ENCODE measurements at places on chromosomes 13 and 19.

GRCh38 chr19:21022996-21023395, 2.5 kb downstream of the ZNF430 start:
- H3K27ac ChIP-seq: no peak overlapping the region
- DNase-seq: no peak
- no peaks in the 10 kb centered on the region for H3K36me3 ChIP-seq
- no peak overlapping the region for H3K4me3 ChIP-seq
- H3K27me3 ChIP-seq: no peaks in the 10 kb centered on the region
- H3K4me1 ChIP-seq: peaks cover 11% of the 10 kb centered on the region

DNA sequence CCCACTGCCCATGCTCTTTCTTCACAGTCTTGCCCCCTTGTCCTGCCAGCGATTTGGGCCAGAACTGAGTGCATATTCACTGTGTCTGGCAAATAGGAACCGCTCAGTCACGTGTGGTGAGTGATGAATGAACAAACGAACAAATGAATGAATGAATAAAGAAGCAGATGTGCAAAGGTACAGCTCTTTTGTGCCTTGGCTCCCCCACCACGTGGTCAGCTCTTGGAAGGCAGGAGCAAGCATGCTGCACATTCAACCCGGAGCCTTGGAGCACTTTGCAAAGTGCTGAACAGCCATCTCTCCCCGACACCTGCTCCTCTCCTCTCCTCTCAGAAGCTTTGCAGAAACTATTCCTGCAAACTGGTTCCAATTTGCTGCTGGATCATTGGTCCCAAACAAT, 52.4 kb downstream of the LATS2 start:
- DNase-seq: no peak
- no peaks in the 10 kb centered on the region for H3K36me3 ChIP-seq
- H3K4me1 ChIP-seq: no peaks in the 10 kb centered on the region
- H3K4me3 ChIP-seq: no peak overlapping the region
- no peak overlapping the region for H3K27ac ChIP-seq

DNA sequence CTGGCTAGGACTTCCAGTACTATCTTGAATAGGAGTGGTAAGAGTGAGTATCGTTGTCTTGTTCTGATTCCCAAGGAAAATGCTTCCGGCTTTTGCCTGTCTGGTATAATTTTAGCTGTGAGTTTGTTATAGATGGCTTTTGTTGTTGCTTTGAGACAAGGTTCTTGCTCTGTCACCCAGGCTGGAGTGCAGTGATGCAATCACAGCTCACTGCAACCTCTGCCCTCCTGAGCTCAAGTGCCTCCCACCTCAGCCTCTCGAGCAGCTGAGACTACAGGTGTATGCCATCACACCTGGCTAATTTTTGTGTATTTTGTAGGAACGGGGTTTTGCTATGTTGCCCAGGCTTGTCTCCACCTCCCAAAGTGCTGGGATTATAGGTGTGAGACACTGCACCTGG, 6.1 kb upstream of the ZNF543 start:
- no peaks in the 10 kb centered on the region for H3K4me1 ChIP-seq
- H3K27ac ChIP-seq: no peak overlapping the region
- no peak for DNase-seq
- H3K36me3 ChIP-seq: no peaks in the 10 kb centered on the region
- peaks cover 19% of the 10 kb centered on the region for H3K27me3 ChIP-seq

GRCh38 chr19:20334760-20335159, 167.7 kb downstream of the ZNF486 start:
- no peaks in the 10 kb centered on the region for H3K4me1 ChIP-seq
- H3K4me3 ChIP-seq: no peak overlapping the region
- H3K36me3 ChIP-seq: no peaks in the 10 kb centered on the region
- no peak overlapping the region for H3K27ac ChIP-seq
- DNase-seq: no peak
- no peaks in the 10 kb centered on the region for H3K27me3 ChIP-seq

DNA sequence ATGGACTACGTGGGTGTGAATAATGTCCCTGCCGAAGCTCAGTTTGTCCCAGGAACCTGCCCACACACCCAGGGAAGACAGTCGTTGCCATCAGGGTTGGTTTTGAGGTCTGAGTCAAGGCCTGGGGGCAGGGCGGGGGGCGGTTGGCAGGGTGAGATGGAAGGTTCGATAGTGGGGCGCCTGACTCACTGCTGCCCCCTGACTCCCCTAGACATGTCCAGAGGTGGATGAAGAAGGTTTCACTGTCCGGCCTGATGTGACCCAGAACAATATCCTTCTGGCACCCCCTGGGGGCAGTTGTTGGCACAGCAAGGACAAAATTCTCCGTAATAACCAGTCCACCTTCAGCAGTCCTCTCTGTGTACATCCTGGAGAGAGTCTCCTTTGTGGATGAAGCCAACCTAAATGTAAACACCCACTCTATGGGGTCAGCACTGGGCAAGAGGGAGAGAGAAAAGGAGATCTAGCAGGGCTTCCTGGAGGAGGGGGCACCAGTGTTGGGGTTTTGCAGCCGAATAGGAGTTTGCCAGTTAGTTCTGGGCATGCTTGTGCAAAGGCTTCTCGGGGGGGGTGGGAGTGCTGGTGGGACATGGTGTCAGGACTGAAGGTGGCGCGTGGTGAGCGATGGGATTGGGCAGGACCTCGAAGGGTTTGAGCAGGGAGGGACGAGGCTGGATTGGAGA, 19.6 kb upstream of the B3GNT3 start:
- H3K27me3 ChIP-seq: no peaks in the 10 kb centered on the region
- no peak for DNase-seq
- peaks cover 10% of the 10 kb centered on the region for H3K4me1 ChIP-seq
- H3K36me3 ChIP-seq: peaks cover 49% of the 10 kb centered on the region

- H3K4me1 ChIP-seq: no peaks in the 10 kb centered on the region
- no peak for DNase-seq
- H3K36me3 ChIP-seq: no peaks in the 10 kb centered on the region
- no peak overlapping the region for H3K27ac ChIP-seq
- no peak overlapping the region for H3K4me3 ChIP-seq
Observed at GRCh38 chr13:88919970-88920628, 1248.9 kb downstream of the SLITRK5 start.

- H3K36me3 ChIP-seq: no peaks in the 10 kb centered on the region
- no peaks in the 10 kb centered on the region for H3K4me1 ChIP-seq
- H3K27me3 ChIP-seq: peaks cover 3% of the 10 kb centered on the region
- no peak overlapping the region for H3K4me3 ChIP-seq
- H3K27ac ChIP-seq: no peak overlapping the region
Observed at GRCh38 chr13:100842136-100842535, 167.5 kb upstream of the TMTC4 start.

GRCh38 chr13:46232281-46232680, 20.6 kb downstream of the LRRC63 start:
- DNase-seq: no peak
- H3K36me3 ChIP-seq: no peaks in the 10 kb centered on the region
- H3K27me3 ChIP-seq: no peaks in the 10 kb centered on the region

GRCh38 chr19:49988433-49988832, 27.5 kb upstream of the SIGLEC11 start:
- no peak overlapping the region for H3K27ac ChIP-seq
- H3K27me3 ChIP-seq: no peaks in the 10 kb centered on the region
- no peak for DNase-seq

GRCh38 chr13:105282406-105283285, 1252.8 kb downstream of the EFNB2 start:
- no peak overlapping the region for H3K4me3 ChIP-seq
- H3K36me3 ChIP-seq: no peaks in the 10 kb centered on the region
- no peaks in the 10 kb centered on the region for H3K4me1 ChIP-seq
- no peaks in the 10 kb centered on the region for H3K27me3 ChIP-seq
- no peak overlapping the region for H3K27ac ChIP-seq

GRCh38 chr13:114009590-114010400, 35.9 kb upstream of the C13orf46 start:
- H3K4me1 ChIP-seq: no peaks in the 10 kb centered on the region
- peaks cover 1% of the 10 kb centered on the region for H3K27me3 ChIP-seq
- H3K4me3 ChIP-seq: no peak overlapping the region
- H3K36me3 ChIP-seq: peaks cover 20% of the 10 kb centered on the region

- no peak for DNase-seq
- no peak overlapping the region for H3K4me3 ChIP-seq
- no peak overlapping the region for H3K27ac ChIP-seq
Observed at GRCh38 chr13:25136880-25137787, 35.0 kb downstream of the AMER2 start.

- H3K4me1 ChIP-seq: no peaks in the 10 kb centered on the region
- H3K4me3 ChIP-seq: no peak overlapping the region
- no peak for DNase-seq
- no peaks in the 10 kb centered on the region for H3K27me3 ChIP-seq
Observed at GRCh38 chr13:113144255-113144629, 14.2 kb upstream of the PROZ start.

DNA sequence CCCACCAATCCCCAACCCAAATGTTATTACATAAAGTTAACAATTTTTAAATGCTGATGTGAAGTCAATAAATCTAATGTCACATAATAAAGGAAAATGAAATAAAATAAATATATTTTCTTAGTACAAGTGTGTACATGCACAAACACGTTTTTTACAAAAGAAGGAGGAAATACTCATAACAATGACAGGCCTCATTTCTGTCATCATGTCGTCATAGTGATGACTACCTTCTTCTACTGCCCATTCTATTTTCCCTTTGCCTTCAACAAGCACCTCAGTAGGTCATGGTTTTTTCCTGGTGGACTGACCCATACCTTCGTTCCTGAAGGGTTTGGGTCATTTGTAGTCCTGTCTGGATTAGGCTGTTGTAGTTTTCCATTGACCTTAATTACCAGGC, 185.3 kb upstream of the IPO5 start:
- no peaks in the 10 kb centered on the region for H3K27me3 ChIP-seq
- no peak for DNase-seq
- no peak overlapping the region for H3K4me3 ChIP-seq
- H3K36me3 ChIP-seq: no peaks in the 10 kb centered on the region
- H3K4me1 ChIP-seq: no peaks in the 10 kb centered on the region

GRCh38 chr13:40895227-40896184, 106.1 kb downstream of the SLC25A15 start:
- no peak overlapping the region for H3K4me3 ChIP-seq
- no peaks in the 10 kb centered on the region for H3K4me1 ChIP-seq
- no peaks in the 10 kb centered on the region for H3K27me3 ChIP-seq
- no peak overlapping the region for H3K27ac ChIP-seq

DNA sequence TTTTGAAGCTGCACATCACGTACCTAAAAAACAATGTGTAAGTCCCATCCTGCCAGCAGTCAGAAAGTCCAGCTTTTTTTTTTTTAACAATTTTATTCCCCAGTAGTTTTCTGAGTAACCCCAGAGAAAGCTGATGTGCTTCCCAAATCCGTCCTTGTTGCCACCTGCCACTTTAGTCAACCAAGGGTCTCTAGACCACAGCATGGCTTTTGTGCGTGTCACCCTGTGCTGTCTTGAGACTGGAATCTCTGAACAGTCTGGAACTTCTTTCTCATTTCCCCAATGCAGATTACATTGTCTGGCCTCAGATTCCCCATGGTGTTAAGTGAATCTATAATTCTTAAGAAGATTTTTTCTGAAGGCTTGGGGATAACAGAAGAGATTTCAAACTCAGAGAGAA, 289.2 kb upstream of the KLF12 start:
- H3K36me3 ChIP-seq: no peaks in the 10 kb centered on the region
- no peaks in the 10 kb centered on the region for H3K27me3 ChIP-seq
- DNase-seq: no peak
- no peak overlapping the region for H3K27ac ChIP-seq
- no peaks in the 10 kb centered on the region for H3K4me1 ChIP-seq
- no peak overlapping the region for H3K4me3 ChIP-seq

DNA sequence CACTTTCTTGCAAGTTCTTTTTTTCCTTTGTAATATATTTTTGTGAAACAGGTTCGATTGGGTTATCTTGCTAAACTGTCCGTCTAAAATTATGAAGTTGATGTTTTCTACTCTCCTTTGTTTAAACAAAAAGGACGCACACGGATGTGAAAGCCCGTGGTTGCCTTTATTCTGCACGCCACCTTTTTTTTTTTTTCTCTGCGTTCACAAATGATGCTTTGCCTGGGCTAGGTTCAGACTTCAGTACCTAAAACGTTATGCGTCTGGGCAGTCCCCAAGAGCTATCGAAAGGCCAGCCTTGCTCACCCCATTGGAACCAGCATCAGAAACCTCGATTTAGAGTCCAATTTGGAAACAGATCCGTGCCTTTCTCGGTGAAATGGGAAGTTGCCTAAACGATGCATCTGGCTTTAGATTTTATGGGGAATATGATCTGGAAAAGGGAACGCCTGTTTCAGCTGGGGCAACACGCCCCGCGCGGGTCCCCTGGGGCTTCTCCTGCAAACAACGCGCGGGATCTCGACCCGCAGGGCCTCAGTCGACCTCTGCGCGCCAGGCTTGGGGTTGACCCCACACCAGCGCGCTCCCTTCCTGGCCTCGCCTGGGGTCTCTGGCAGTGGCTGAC, 113.9 kb downstream of the KCNRG start:
- peak overlapping the region; percentile 47 for H3K27ac ChIP-seq
- peak overlapping the region; percentile 40 for H3K4me3 ChIP-seq
- peaks cover 72% of the 10 kb centered on the region for H3K27me3 ChIP-seq
- H3K4me1 ChIP-seq: peaks cover 50% of the 10 kb centered on the region
- no peak for DNase-seq

- H3K27me3 ChIP-seq: peaks cover 56% of the 10 kb centered on the region
- H3K4me3 ChIP-seq: no peak overlapping the region
- H3K36me3 ChIP-seq: no peaks in the 10 kb centered on the region
- H3K4me1 ChIP-seq: no peaks in the 10 kb centered on the region
- H3K27ac ChIP-seq: no peak overlapping the region
Observed at GRCh38 chr19:49949742-49950589, 11.0 kb downstream of the SIGLEC11 start.

DNA sequence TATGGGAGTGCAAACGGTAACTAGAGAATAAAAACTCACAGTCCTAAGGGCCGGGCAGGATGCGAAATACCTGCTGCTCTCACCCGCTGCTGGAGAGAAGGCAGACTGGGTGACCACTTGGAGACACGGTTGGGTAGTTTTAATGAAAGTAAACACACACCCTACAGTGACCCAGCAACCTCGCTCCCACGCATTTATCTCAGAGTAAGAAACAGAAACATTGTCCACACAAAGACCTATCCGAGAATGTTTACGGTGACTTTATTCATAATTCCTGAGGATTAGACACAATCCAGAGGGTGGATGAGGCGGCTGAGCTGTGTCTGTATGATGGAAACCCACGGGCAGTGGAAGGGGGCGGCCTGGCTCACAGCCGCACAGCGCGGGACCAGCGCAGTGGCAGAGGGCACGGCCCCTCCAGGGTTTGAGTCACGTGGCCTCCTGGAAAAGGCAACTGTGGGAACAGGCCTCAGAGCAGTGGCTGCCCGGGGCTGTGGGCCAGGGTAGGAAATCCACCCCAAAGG, 73.5 kb upstream of the C13orf46 start:
- H3K36me3 ChIP-seq: peaks cover 28% of the 10 kb centered on the region
- H3K4me1 ChIP-seq: peaks cover 83% of the 10 kb centered on the region
- DNase-seq: no peak
- H3K4me3 ChIP-seq: no peak overlapping the region
- H3K27ac ChIP-seq: no peak overlapping the region

GRCh38 chr13:30841154-30841553, 64.9 kb upstream of the MEDAG start:
- H3K36me3 ChIP-seq: no peaks in the 10 kb centered on the region
- peaks cover 15% of the 10 kb centered on the region for H3K4me1 ChIP-seq

- H3K4me3 ChIP-seq: peak overlapping the region; percentile 99
- peaks cover 3% of the 10 kb centered on the region for H3K36me3 ChIP-seq
- peak overlapping the region; percentile 98 for H3K27ac ChIP-seq
- peaks cover 18% of the 10 kb centered on the region for H3K4me1 ChIP-seq
- DNase-seq: peak; percentile 67
Observed at GRCh38 chr19:48872884-48873475, 759 bp downstream of the PPP1R15A start.
